ENCODE measurements at places on chromosomes 12 and 14.
A peak's percentile ranks its signal among the peaks of the same experiment; 100 is the strongest.

DNA sequence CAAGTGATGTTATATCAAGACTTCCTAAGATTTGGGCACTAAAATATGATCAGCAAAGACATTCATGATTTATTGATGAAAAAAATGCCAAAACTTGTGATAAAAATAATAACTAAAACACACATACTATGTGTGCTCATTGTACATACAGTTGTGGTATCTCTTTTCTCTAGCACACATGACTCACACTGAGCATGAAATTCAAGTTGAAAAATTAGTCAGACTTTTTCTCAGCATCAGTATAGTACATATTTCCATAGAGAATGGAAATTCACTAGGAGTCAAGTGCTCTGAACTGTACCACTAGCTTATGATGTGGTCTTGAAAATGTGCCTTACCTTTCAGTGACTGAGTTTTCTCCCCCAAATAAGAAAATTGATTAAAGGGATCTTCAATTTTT, 471.8 kb upstream of the FLRT2 start:
- no peak for DNase-seq

GRCh38 chr14:103862393-103862782, 15.0 kb upstream of the PPP1R13B start:
- no peak for DNase-seq

DNA sequence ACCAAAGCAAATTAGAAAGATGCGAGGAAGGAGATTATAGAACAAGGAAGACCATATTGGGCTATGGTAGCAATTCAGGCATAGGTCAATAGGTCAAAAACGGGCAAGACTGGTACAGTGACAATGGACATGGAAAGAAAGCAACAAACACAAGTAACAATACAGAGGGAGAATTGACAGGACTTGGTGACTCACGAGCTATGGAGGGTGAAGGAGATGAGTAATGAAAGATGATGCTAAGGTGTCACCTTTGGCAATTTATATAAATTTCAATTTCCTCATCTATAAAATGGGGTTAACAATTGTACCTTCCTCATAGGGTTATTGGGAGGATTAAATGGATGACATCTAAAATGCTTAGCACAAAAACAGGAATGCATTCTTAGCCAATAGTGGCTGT, 15.1 kb upstream of the DUSP16 start:
- no peak for DNase-seq

- DNase-seq = no peak
Observed at GRCh38 chr12:111761706-111762105, 5.0 kb upstream of the ALDH2 start.

DNA sequence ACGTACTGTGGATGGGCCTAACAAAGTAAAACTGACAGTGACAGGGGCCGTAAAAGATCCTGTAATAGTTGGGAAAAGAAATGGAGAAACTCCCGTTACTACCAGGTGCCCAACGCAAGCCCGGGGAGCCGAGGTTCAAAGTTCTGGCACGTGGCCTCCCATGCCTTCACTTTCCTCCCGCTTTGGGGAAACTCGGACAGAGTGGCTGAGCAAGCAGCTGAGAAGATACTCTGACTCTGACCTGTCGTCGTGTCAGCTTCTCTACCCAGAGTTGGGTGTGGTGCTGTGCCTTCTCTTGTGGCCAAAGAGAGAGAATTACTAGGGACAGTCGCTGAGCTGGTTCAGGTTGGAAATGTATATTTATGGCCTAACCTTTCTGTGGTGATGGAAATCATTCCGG, 1.7 kb downstream of the B4GALNT3 start:
- DNase-seq = no peak

DNA sequence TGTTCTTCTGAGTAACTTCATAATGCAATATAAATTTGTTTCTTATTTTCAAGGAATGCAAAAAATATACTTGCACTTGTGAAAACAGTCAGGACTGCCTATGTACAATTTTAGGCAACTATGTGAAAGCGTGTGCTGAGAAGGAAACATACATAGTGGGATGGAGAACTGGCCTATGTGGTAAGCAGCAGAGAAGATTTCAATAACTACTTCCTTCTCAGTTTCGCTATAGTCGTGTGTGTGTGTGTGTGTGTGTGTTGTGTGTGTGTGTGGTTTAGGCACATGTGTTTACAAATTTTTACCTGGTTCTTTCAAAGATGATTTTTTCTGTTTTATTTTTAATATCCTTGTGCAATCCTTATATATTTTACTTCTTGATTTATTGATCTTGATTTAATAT, 211.8 kb downstream of the LRRK2 start:
- no peak for DNase-seq

DNA sequence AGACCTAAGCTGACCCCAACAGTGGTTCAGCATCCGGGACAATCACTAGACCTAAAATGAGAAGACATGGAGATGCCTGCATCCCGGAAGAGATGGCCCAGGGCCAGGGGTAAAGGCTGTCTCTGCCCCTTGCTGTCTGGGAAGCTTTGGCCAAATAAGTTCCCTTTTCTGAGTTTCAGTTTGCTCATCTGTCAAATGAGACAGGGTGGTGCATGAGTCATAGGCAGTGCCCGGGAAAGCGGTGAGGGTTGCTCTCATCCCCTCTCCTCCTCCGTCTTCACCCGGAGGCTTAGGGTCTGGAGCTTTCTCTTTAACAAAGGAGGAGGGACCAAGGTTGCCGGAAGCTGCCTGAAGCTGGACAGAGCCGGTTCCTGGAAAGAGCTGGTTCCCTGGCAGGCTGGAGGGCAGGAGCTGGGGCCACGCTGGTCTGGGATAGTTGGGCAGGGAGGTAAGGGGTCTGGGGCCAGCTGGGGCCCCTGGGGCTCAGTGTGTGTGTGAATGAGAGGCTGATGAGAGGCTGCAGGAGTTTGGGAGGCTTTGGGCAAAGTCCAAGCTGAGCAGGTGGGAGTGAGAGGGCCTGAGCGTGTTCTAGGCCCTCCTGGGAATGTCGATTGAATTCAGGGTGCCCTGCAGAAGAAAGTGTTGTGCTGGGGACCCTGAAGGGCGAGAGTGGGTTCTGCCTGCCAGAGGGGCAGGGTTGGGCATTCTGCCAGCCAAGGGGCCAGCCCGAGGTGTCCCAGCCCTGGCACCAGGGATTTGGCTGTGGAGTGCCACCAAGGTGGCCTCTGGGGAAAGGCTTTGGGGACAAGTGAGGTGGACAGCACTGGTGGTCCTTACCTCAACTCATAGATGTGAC, at the start of gene SDSL:
SDSL (plus strand) TSS at position 351 of the 856 bp plus-strand sequence. CDS start 5,603 bp downstream, outside the sequence.
- DNase-seq = no peak

DNA sequence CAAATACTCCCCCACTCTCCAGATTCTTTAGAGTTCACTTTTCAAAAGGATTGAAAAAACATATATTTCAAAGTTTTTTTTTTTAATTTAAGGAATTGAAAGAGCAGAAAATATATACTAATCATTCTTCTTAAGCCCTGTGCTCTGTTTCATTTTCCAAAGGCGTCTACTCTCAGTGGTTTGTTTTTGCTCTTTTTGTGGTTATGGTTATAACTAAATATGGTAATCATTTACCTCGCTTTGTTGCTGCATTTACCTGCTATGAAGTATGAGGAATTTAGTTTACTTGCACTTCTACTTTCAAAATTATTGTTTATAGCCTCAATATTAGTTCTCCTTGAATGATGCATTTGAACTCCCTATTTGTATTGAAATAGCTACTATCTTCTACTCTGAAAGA, 55.9 kb upstream of the LRRK2 start:
- DNase-seq = no peak

DNA sequence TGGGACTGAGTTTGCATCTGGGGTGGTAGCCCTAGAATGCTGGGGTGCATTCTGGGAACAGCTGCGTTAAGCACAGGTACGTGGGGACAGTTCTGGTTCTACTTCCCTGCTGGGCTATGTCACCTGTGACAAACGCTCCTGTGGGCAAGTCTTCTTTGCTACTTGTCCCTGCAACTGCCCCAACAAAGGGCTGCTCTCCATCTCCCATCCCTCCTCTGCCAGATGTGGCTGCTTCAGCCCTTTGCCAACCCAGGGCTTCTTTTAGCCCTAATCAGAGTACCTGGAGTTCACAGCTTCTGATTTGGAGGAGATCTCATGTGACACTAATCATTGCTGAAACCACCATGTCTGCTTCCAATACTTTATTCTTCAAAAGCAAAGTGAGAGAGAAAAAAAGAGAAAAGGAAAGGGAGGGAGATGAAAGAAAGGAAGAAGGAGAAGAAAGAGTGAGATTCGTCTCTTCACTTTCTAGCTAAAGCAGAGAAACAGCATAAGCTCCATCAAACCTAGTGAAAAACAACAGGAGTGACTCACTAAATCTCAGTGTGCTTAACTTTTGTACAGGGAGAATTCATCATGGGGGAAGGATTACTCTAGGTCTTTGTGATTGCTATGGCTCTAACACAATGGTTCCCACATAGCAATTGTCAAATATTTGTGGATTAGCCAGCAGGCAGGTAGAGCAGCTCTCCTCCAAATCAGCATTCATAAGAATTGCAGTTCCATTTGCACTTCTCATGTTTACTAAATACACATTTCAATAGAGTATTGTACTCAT, 174.8 kb downstream of the LRIG3 start:
- DNase-seq = no peak

- no peak for DNase-seq
Observed at GRCh38 chr12:5856692-5857091, 88.4 kb downstream of the ANO2 start.

- DNase-seq = no peak
Observed at GRCh38 chr14:87829543-87829942, 163.4 kb downstream of the GALC start.

DNA sequence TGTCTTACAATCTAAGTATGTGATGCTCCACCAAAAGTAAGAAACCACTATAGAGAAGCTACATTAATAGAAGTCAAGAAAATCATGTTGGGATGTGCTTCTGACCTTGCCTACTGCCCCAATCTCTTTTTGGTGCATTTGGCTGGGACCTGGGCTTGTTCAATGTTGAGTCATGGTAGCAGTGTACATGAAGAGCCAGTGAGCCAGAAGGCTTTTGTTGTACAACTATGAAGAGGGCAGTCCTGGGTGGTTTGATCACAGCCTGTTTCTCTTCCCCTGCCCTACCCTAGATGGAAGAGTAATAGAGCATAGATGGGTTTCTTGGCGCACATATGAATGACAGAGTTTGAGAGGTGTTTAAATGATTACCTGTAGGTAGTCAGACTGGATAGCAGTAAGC, 56.4 kb downstream of the UBR7 start:
- DNase-seq = no peak

DNA sequence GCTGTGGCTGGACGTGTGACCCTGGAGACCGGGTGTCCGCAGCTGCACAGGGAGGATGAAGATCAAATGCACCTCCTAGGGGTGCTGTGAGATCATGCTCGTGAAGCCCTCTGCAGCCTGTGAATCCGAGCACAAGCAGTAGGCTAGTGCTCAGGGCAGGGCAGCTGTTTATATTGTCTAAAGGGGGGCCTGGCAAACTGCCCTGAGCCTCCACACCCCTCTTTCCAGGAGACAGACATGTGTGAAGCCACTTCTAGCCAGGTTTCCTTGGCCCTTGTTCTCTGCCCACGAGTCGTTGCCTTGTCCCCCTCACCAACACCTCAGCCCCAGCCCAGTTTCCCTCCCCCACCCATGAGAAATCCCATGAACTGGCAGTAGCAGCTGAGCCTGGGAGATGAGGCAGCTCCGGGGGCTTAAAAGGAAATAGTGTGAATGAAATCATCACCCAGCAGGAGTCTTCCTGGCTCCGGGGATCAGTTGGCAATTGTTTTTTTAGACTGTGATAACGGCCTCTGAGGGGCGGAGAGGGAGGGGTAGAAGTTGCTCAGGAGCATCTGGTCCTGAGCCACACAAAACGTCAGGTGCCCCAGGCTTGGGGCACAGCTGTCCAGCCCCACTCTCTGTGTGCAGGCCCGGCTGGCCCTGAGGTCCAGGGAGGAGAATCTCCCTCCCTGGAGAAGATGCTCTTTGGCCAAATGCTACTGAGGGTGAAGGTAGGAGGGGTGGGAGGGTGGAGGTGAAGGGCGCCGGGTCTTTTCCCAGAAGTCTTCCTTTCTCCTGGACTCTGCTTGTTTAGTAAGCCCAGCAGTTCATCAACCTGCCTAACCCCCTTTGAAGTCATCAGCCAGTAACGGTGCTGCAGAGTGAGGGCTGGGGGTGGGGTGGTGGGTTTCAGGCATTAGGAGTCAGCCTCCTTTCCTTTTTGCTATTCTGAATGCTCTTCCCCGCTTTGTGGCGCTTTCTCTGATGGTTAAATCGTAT, 4.0 kb downstream of the FGF6 start:
- no peak for DNase-seq

GRCh38 chr14:56117765-56118610, at the start of gene PELI2:
TSS of gene PELI2 (plus strand) at chr14:56118411. CDS start at chr14:56118661, 250 bp downstream.
- DNase-seq = peak; percentile 38
